ENCODE measurements at places on chromosomes 4 and X. TPM values are rescaled to one million over a fixed set of nuclear protein-coding genes. Genes with fewer than 3 reads are reported as not detected.

DNA sequence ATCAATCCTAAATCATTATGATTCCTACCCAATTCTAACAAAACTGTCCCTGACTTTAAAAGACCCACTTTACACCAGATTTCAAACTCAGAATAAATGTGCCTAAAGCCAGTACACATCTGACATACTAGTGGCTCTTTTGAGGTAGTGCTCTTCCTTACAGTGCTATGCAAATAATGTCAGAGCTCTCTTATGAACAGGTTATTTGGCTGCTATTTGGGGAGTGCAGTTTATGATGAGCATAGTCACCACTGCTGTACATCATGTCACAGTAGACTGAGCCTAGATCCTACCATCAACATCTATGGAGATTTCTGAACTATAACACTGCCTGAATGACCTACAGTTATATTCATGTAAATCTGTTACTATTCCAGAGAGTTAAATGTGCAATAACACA is 50.4 kb upstream of the PAGE5 start:
- DNase-seq: no peak

- no peak for DNase-seq
Observed at GRCh38 chr4:169341490-169341889, 70.7 kb upstream of the SH3RF1 start.

GRCh38 chrX:47223476-47224250 is 5.2 kb downstream of the CDK16 start:
- DNase-seq: no peak

Gene TRIM61
- total RNA-seq: 4.2 TPM

Gene GPR50
- total RNA-seq: not detected
